ENCODE measurements at places on chromosomes 16 and 17. TPM values are rescaled to one million over a fixed set of nuclear protein-coding genes. Genes with fewer than 3 reads are reported as not detected.

Gene PLK1
- total RNA-seq: 46.7 TPM

Gene GLIS2
- total RNA-seq: 1.8 TPM

Gene CRYM
- 0.59 TPM for total RNA-seq

Gene TMEM204
- total RNA-seq: 15.8 TPM

Gene COX6A2
- not detected for total RNA-seq

Gene ALOX15B
- total RNA-seq: 0.20 TPM

Gene SALL1
- total RNA-seq: 1.1 TPM

Gene DYNLRB2
- 0.73 TPM for total RNA-seq

Gene SULT1A1
- 0.37 TPM for total RNA-seq

Gene SMIM36
- not detected for total RNA-seq

Gene ZNF750
- not detected for total RNA-seq

Gene MMP25
- total RNA-seq: under 0.01 TPM

Gene CLEC19A
- not detected for total RNA-seq

Gene CAVIN1
- total RNA-seq: 515 TPM

Gene PRR15L
- total RNA-seq: not detected

Gene KRT33B
- not detected for total RNA-seq

Gene ARSG
- total RNA-seq: 3.5 TPM

Gene BPTF
- total RNA-seq: 53.6 TPM

Gene TMEM100
- total RNA-seq: 9.9 TPM

Gene RAMP2
- 0.73 TPM for total RNA-seq

Gene MT3
- total RNA-seq: not detected
